ENCODE measurements at places on chromosomes 4 and X. TPM values are rescaled to one million over a fixed set of nuclear protein-coding genes. Genes with fewer than 3 reads are reported as not detected.
A peak's percentile ranks its signal among the peaks of the same experiment; 100 is the strongest.

Gene PASD1
- 65.8 TPM for total RNA-seq

- DNase-seq = no peak
These were observed 103.9 kb downstream of the DCAF12L1 start for GRCh38 chrX:126448681-126449080.

DNA sequence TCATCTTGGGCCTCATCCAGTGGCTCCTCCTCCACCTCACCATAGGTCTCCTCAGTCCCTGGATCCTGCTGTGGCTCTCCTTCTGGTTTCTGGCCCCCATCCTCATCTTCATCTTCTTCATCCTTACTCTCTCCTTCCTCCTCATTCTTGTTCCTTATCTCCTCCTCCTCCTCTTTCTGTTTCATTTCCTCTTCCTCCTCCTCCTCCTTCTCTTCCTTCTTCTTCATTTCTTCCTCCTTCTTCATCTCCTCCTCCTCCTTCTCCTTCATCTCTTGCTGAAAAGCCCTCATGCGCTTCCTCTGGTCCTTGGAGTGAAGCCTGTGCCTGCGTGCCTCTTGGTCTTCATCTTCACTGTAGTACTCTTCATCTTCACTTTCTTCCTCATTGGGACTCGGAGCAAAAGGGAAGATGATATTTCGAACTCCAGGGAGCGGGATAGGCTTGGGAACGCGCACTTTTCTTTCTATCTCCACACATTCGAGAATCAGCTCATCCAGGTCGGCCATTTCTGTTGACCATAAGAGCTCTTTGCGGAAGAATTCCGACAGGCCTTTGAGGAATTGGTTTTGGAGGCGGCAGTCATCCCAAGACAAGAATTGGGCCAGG, 1.5 kb downstream of the RTL5 start:
- DNase-seq = no peak

Gene MAGEA10
- not detected for total RNA-seq

DNA sequence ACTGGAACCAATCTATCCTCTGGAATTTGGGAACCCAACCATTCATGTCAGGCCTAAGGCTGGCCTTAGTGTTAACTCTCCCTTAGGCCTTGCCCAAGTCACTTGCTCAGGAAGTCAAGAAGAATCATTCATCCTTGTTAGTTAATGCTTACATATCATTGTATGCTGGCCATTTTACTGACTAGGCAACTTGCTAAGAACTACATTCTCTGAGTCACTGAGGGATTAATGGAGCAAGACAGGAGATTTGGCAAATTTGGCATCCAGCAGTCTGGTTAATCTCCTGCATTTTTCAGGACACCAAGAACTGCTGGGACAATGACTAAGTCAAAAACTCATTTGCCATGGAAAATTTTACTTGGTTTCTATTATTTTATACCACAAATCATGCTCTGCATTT, 115.8 kb upstream of the DDIT4L start:
- DNase-seq = no peak

Gene RASL11B
- not detected for total RNA-seq

GRCh38 chr4:137307806-137308205, 224.5 kb downstream of the PCDH18 start:
- peak; percentile 44 for DNase-seq

Gene FABP2
- not detected for total RNA-seq

DNA sequence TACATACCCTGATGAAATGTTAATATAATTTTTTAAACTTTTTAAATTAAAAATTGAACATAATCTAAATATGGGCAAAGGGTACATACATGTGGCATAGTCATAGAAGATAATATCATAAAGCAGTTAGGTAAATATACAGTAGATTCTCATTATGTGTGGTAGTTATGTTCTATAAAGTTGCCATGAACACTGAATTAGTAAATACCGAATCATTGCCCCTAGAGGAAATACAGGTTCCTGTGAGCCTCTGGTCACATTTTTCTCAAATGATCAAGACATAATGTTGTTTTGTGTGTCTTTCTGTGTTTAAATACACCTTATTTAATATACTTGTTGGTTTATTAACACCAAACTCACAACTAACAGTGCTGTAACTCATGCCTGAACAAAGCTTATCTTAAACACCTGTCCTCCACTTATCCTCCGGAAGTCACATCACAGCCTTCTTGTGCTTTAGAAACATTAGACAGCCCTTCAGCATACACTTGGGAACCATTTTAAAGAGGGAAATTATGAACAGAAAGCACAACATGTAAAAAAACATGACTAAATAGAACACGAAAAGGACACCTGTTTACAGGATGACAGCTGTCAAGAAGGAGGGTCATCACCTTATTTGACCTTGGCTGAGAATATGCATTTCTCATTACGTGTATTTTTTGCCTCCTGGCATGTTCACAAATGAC, 169.4 kb upstream of the NAP1L5 start:
- DNase-seq = peak; percentile 65

- no peak for DNase-seq
These were observed 82.8 kb downstream of the C4orf51 start for GRCh38 chr4:145762719-145763118.

Gene PDCL2
- not detected for total RNA-seq

- no peak for DNase-seq
These were observed 1.1 kb downstream of the NKX3-2 start for GRCh38 chr4:13543032-13543838.

- no peak for DNase-seq
These were observed 63.7 kb downstream of the STK32B start for GRCh38 chr4:5114950-5115349.

- DNase-seq = no peak
These were observed 724.3 kb downstream of the ARAP2 start for GRCh38 chr4:35520059-35520458.

Gene TDO2
- total RNA-seq = 0.50 TPM

Gene NALF2
- total RNA-seq = 3.4 TPM

Gene ATP1B4
- not detected for total RNA-seq

- no peak for DNase-seq
These were observed 72.8 kb upstream of the GABRA2 start for GRCh38 chr4:46462733-46463132.

Gene MAB21L2
- not detected for total RNA-seq

DNA sequence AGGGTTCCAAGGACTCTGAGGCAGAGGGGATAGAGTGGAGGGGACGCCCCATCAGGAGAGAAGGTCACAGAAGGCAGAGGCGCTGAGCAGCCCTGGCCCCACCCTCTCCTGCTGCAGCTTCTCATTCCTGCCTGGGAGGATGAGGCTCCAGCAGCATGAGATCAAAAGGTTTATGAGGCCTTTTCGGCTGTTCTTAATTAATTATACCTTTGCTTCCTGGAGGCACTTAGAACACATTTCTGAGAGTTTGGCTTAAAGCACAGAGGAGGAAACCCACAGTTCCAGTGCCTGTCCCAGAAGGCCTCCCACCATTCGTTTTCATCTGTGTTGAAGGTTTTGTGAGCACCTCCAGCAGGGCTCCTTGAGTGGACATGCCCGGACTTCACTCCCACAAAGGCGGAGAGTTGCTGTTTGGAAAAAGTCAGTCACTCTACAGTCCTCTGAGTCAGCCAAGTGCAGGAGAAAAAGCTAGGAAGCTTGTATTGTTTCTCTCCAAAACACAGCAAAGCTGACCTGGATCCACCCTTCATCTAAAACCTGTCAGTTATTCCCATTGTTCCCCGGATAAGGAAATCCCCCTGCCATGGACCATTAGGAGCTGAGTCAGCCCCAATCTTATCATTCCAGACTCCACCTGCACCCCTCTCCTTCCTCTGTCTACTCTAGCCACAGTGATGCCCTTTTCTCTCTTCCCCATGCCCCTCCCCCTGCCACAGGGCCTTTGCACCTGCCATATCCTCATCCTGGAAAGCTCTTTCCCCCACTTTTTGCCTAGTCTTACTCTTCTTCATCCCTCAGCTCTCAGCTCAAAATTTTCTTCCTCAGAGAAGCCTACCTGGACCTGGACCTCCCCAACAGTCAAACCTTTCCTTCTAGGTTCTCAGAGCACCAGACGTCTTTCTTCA, 276.8 kb downstream of the FBXW7 start:
- peak; percentile 86 for DNase-seq

Gene HMGN5
- total RNA-seq = 0.40 TPM

GRCh38 chr4:152591396-152591795, 55.5 kb upstream of the FBXW7 start:
- no peak for DNase-seq

Gene RAI2
- total RNA-seq = not detected

- peak; percentile 29 for DNase-seq
These were observed 49.5 kb downstream of the PHEX start for GRCh38 chrX:22081475-22082092.

DNA sequence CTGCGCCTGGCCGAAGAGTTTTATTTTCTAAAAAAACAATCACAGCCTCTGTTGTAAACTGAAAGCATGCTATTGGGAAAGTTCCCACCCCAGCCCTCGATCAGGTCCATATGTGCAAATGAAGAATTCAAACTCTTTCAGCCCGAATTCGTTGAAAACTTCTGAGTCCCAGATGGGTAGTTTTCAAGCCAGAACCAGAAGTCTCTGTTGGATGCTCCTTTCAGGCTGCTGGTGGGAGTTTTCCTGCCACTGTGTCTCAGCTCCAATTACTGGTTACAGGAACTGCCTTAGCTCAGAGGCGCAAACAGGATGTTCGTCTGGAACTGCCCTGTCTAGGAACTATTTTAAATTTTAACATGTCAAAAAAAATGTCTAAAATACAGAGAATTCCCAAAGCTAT, 9.3 kb upstream of the ALG13 start:
- DNase-seq = no peak

Gene PCDH7
- 1.2 TPM for total RNA-seq

Gene NWD2
- total RNA-seq = not detected

Gene DUSP21
- not detected for total RNA-seq

- DNase-seq = no peak
These were observed 104.6 kb downstream of the FBXW7 start for GRCh38 chr4:152431291-152431690.

Gene TSPAN6
- total RNA-seq = 16.3 TPM

- no peak for DNase-seq
These were observed 154.2 kb downstream of the TEX11 start for GRCh38 chrX:70754169-70754848.

Gene BEX2
- total RNA-seq = 2.9 TPM

Gene LYAR
- total RNA-seq = 105 TPM

DNA sequence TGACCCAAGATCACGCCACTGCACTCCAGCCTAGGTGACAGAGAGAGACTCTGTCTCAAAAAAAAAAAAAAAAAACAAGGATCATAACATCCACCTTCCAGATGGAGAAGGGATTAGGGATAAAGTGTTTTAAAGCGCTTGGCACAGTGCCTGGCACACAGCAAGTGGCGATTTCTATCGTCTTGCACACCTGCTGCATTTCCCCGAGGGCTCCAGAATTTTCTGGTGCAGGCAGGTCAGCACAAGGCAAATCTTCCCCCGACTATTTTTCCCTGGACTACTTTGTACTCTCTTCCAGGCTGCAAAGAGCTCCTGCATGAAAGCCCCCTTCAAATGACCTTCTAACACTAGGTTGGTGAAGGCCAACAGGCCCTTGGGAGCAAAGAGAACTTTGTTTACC, 57.3 kb downstream of the APBB2 start:
- DNase-seq = no peak

Gene F11
- not detected for total RNA-seq

- no peak for DNase-seq
These were observed 8.4 kb upstream of the OPN1LW start for GRCh38 chrX:154135458-154136229.

DNA sequence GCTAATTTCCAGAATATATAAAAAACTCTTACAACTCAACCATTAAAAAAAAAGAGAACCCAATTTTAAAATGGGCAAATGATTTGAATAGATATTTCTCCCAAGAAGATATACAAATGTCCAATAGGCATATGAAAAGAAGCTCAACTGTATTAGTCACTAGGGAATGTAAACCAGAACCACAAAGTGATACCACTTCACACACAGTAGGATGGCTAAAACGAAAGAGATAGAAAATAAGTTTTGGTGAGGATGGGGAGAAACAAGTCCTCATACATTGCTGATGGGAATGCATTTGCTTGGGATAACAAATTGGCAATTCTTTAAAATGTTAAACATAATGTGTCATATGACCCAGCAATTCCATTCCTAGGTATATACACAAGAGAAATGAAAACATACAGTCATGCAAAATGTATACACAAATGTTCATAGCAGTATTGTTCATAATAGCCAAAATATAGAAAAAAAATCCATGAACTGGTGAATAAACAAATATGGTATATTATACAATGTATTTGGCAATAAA, 5.7 kb downstream of the TCEAL3 start:
- DNase-seq = no peak

Gene ARHGEF6
- total RNA-seq = 3.5 TPM

Gene CAPN6
- not detected for total RNA-seq

Gene OTC
- total RNA-seq = not detected

Gene EDA
- total RNA-seq = 2.0 TPM

DNA sequence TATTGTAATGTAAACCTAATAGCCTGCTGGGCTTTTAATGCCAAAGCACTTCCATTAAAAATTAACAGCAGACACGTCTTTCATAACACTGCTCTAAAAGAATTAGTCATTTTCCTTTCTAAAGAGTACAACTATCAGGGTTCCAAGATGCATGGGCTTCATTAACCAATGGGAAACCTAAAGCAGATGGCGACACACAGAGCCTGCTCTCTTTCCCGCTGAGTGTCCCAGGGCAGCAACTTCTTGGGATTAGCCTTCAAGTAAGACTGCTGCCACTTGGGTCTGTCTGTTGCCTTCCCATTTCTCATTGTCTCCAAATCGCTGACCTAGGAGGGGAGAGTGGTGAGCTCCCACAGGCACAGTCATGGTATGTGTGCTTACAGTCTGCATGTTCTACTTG, 14.0 kb upstream of the PHKA2 start:
- no peak for DNase-seq

Gene PCYT1B
- not detected for total RNA-seq
